ENCODE measurements at places on chromosomes 3 and 15.

DNA sequence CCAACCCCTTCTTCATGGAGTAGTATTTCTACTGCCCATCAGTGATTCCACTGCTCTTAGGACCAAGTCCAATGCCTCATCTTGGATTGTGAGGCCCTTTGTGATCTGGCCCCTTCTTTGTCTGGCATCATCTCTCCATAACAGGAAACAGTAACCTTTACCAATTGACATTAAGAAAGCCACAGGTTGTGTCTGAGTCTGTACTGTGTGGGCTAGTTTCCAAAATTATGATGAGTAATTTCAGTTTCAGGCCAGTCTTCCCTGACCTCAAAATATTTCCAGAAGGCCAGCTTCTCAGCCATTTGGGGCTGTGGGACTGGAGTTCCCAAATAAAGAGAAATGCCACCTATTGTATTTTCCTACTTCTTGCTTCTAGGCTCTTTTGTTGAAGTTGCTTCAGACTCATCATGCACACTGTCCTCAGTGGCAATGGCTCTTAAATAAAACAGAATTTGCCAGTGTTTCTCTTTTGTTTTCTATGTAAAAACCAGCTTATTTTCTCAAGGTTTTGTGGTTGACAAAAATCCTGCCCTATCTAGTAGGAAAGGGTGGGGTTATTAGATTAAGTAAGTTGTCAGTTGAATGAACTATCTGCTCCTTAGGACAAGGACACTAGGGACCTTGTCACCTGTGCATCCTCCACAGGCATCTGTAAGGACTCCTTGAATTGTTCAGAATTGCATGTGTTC, 47.0 kb upstream of the ACKR4 start:
- no peak for DNase-seq

DNA sequence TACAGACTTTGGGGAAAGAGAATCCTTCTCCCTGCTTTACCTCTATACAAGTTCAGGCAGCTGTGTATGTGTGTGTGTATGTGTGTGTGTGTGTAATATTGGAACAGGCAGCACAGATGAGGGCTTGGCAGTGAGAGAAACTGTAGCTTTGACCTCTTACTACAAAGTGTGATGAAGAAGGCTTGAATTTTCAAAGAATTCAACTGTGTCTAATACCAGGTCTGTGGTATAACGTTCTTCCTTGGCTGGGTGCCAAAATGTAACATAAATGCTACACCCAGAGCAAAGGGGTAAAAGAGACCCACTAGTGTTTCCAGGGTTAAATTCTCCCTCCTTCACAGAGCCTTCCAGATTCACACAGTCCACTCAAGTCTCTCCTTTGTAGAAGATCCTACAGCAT, 51.1 kb downstream of the CHST2 start:
- no peak for DNase-seq

GRCh38 chr3:47542471-47543173, 29.1 kb upstream of the ELP6 start:
- DNase-seq = no peak

GRCh38 chr3:38059591-38059990, 20.6 kb downstream of the DLEC1 start:
- DNase-seq = no peak

DNA sequence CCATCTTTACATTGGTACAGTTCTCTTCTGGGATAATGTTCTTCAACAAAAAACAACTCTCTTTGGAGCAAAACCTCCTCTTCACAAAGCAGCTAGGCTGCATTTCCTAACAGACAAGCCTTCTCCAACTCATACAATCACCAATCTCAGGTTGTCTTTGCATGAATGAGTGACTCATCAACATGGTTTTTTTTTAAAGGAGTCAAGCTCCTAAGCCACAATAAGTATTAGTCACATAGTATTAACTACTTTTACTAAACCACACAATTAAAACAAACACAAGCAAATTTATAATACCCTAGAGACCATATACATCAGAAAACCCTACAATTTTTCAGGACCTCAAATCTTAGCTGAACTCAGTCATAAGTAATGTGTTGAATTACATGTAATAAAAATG, 137.4 kb downstream of the TBC1D5 start:
- no peak for DNase-seq

- DNase-seq = no peak
Measured at GRCh38 chr3:13023971-13024764, 49.1 kb downstream of the IQSEC1 start.

DNA sequence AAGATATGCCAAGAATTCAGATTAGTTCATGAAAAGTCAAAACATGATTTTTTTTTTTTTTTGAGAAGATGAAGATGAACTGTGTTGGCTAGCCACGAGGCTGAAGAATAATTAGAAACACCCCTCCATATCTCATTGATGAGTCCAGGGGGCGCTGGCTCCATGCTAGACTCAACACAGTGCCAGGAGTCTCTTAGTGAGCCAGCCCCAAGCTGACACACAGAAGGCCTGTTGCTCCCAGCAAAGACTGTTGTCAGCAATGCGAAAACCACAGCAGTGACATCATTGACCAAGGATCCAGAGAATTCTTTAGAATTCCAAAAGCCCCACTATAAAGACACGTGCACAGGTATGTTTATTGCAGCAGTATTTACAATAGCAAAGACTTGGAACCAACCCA, 185.2 kb downstream of the ANXA2 start:
- DNase-seq = no peak

- DNase-seq = no peak
Measured at GRCh38 chr15:55573224-55573623, 14.9 kb downstream of the PYGO1 start.

GRCh38 chr3:150763841-150764483, 993 bp upstream of the SIAH2 start:
- no peak for DNase-seq

- DNase-seq = no peak
Measured at GRCh38 chr3:45163481-45163880, 17.3 kb upstream of the CDCP1 start.

DNA sequence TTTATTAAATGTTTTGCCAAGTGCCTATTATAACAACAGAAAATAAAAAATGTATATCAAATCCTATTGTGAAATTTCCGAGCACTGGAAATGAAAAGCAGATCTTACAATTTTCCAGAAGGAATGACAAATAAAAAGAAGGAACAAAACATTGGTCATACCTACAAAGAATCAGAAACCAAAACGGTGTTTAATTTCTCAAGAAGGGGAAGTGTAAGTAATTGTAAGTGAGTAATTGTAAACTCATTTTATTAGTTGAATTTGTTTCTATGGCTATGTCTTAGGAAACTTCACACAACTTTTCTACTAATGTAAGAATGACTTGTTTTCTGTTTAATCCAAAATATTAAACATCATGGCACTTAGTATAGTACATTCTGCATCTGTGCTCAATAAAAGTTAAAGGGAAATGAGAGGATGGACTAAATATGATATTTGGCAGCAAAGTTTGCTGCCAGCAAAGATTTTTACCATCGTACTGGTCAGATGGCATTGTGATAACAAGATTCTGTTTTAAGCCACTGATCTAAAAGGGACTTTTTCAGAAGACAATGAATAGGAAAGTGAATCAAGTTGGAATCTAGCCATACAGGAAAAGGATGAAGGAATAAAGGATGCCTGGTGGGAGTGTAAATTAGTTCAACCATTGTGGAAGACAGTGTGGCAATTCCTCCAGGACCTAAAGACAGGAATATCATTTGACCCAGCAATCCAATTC, 232.4 kb downstream of the NFKBIZ start:
- no peak for DNase-seq

DNA sequence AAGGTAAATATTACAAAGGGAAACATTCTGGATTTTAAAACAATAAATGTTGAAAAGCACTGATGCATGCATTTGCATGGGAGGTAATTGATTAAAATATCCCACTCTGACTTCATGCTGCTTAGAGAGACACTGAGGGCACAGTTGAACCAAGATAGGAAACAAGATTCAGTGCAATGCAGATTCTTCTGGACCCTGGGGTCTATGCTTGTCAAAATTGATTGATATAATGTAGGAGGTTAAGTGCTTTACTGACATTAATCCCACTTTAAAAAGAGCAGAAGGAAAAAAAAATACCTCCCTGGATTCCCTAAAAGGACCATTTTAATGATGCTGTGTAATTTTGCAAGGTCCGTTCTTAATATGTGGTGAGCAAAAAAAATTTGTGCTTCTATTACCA, 454.2 kb downstream of the GABRB3 start:
- DNase-seq = no peak

- DNase-seq = no peak
Measured at GRCh38 chr3:39577541-39577940, 110.1 kb downstream of the MOBP start.

- no peak for DNase-seq
Measured at GRCh38 chr3:183369117-183369516, 59.3 kb downstream of the MCF2L2 start.

GRCh38 chr3:10434938-10435336, 70.4 kb downstream of the ATP2B2 start:
- DNase-seq = no peak

- DNase-seq = no peak
Measured at GRCh38 chr15:100060276-100060926, 281.4 kb downstream of the ADAMTS17 start.

DNA sequence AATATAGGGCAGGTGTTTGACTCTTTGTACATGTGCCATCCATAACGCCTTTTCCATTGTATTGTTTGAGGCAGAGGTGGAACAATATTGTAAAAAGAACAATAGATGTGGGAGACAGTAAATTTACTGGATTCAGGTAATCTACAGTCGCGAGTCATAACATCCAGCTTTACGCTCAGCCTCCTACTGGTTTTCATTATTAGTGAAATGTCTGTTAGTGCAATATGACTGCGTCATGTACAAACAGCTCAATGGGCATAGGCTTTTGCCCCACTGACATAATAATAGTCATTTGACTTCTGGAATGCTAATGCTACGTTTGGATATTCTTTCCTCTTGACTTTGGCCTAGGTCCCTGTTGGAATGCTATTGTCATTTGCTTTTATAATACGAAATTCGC, 9.5 kb downstream of the CACNA2D3 start:
- no peak for DNase-seq

GRCh38 chr15:55250941-55251340, 38.7 kb downstream of the RAB27A start:
- no peak for DNase-seq

DNA sequence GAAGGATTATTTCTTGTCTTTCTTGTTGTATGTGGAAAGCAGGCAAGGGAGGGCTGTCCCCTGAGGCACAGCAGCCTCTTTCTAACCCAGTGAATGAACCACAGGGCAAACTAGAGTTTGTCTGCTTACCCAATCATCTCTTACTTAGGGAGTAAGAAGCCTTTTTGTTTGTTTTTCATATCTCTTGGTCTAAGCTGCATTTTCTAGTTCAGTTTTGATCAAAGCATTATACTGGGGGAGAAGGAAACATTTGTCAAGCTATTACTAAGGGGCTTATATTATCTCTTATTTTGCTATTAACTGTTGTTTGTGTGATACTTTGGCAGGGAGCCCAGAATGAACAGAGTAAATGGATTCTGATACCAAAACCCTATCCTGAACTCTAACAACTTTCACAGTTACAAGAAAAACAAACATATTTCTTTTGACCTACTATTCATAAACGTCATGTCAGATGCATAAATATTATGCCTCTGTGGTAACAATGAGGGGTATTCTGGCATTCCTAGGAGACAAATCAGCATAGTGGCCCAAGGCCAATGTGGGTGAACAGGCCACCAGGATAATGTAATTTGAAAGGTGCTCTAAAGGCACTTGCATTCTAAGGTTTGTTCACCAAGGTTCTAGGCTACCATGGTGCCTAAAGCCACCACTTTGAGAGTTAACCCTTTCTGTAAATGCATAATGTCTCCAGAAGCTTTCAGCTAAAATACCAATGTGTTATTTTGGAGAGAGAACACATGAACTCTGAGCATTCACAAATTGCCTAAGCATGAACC, 271.6 kb upstream of the ZPLD1 start:
- DNase-seq = no peak

DNA sequence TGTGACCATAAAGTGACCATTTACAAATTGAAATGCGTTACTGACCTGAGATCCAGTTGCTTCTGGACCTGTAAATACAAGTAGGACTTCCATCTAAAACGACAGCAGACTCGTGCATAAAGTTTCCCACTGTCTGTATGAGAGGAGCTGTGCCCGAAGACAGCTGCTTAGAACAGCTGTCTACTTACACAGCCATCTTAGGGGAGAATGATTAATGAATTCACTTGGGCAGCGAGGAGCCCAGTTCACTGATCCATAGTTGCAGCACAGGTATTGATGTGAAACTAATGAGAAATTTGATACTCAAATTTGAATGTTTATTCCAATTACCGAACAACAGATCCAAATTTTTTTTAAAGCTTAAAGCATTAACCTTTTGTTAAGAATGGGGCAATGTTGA, 748.1 kb downstream of the NR2F2 start:
- DNase-seq = no peak

- DNase-seq = no peak
Measured at GRCh38 chr15:65993236-65993635, 123.9 kb downstream of the RAB11A start.

DNA sequence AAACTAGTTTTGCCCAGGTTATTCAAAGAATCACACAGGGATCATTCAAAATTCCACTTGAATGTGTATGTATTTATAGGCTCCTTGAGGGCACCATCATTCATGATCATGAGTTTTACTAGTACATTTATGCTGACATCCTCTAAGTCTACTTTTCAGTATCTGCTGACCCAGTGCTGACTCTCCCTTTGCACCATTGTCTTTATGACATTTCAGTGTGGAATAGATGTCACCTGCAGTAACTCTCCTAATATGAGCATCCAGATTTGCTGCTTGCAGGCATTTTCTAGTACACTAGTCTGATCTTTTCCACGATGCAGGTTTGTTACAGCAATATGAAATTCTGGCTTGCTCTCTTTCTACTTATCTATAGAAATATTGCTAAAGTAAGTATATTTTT, 1603.5 kb downstream of the SI start:
- no peak for DNase-seq

- DNase-seq = no peak
Measured at GRCh38 chr3:194386648-194387047, 12.4 kb downstream of the GP5 start.

DNA sequence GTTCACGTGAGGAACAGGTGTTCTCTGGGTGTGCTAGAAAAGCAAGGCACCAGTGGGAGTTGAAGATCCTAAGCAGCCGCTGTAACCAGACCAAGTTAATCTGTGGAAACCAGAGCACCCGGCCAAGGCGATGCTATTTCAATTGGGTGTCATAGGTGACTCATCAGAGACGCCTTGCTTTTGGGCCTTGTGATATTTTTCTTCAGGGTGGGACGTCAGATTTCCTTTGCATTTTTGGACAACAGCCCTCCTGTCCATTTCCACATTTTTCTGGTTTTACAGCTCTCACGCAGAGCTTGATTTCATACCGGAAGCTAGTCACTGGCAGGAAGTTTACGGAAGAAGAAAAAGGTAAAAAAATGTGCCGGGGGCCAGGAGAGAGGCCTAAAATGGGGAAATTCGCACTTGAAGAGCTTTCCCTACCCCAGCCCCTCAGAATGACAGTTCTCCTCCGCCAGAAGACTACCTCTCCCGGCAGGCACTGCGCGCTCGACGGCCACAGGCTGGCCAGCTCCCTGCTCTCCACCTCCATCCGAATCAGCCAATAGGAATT, 471 bp upstream of the KBTBD8 start:
- no peak for DNase-seq

DNA sequence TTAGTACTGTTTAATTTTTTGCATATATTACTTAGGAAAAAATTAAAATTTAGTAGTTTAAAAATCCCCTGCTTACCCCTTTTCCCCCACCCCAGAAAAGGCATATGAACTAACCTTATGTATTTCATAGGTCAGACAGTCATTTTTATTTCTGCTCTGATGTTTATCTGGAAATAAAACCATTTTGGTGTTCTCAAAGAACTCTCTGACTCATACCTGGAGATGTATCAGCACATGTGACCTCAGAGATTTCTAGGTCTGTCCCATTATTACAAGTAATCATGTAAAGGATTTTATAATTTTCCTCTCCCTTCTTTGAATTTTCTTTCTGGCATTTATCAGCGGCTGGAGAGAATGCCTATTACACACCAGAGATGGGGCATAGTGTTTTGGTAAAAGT, 14.1 kb upstream of the CCR8 start:
- DNase-seq = no peak
